ENCODE measurements at places on chromosomes 5 and 9.

GRCh38 chr9:109953813-109954497, 174.0 kb downstream of the PALM2AKAP2 start:
- DNase-seq: peak; percentile 66

- DNase-seq: peak; percentile 26
Measured at GRCh38 chr5:112372543-112372942, 46.5 kb downstream of the EPB41L4A start.

DNA sequence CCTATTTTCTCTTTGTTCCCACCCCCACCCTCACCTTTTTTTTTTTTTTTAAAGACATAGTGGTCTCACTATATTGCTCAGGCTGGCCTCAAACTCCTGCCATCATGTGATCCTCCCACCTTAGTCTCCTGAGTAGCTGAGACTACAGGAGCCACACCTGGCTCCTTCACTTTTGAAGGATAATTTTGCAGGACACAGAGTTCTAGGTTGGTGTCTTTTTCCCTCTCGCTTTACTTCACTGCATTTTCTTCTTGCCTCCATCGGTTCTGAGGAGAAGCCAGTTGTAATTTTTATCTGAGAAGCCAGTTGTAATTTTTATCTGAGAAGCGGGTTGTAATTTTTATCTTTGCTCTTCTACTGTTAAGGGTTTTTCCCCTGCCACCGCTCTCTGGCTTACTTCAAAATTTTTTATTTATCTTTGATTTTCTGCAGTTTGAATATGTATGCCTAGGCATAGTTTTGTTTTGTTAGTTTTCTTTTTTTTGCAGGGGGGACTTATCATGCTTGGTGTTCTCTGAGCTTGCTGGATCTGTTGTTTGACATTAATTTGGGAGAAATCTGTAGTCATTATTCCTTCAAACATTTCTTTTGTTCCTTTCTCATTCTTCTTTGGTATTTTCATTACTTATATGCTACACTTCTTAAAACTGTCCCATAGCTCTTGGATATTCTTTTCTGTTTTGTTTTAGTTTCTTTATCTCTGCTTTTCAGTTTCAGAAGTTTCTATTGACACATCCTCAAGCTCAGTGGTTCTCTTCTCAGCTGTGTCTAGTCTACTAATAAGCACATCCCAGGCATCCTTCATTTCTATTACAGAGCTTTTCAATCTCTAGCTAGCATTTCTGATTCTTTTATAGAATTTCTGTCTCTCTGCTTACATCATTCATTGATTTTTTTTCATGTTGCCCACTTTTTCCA, 148.2 kb upstream of the CHD1 start:
- no peak for DNase-seq

DNA sequence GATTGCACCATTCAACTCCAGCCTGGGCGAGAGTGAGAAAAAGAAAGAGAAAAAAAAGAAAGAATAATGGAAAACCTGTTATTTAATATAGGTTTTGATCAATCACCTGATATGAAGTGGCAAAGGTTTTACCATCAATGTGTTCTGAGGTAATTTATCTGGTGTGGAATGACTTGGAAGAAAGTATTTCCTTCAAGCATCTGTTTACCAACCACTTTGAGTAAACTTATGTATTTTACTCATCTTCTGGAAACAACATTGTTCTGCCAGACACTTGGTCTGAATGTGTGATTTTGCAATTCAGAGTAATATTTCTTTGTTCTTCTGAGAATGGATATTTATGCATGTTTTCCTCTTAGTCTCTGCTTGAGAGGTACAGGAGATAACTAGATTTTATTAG, 24.3 kb downstream of the KIF2A start:
- no peak for DNase-seq

- peak; percentile 40 for DNase-seq
Measured at GRCh38 chr9:120583958-120584369, 4.0 kb upstream of the CDK5RAP2 start.

GRCh38 chr9:120474591-120475243, 105.2 kb downstream of the CDK5RAP2 start:
- DNase-seq: no peak

- no peak for DNase-seq
Measured at GRCh38 chr5:154654486-154655371, 100.4 kb upstream of the LARP1 start.

DNA sequence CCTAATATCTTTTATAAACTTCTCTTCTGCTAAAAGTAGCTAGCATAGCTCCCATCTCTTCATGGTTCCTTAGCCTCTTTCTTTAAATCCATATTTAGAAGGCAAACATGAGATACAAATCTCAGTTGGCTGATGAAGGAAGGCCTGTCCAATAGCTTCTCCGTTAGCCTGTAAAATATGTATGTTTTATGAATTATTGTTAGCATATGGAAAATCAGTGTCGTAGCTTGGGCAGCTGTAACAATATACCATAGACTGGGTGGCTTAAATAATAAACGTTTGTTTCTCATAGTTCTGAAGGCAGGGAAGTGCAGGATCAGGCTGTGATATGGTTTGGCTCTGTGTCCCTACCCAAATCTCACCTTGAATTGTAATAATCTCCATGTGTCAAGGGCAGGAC, 63.8 kb downstream of the PBX3 start:
- DNase-seq: no peak

GRCh38 chr5:170642776-170643436, 139.1 kb downstream of the KCNIP1 start:
- no peak for DNase-seq

DNA sequence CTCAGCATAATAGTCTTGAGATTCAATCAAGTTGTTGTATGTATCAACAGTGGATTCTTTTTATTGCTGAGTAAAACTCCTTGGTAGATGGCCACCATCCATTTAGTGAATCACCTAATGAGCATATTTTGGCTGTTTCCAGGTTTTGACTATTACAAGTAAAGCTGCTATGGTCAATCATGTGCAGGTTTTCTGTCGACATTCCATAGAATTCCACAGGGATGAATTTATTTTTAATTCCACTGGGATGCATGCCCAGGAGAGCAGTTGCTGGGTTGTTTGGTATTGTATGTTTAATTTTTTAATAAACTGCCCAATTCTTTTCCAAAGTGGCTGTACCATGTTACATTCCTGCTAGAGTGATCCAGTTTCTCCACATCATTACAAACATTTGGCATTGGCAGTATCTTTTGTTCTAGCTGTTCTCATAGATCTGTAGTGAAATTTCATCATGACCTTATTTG, 10.5 kb upstream of the S1PR3 start:
- no peak for DNase-seq

GRCh38 chr5:14004598-14005394, 60.3 kb upstream of the DNAH5 start:
- DNase-seq: no peak

GRCh38 chr9:126614455-126615244, 922 bp downstream of the LMX1B start:
- DNase-seq: peak; percentile 52

DNA sequence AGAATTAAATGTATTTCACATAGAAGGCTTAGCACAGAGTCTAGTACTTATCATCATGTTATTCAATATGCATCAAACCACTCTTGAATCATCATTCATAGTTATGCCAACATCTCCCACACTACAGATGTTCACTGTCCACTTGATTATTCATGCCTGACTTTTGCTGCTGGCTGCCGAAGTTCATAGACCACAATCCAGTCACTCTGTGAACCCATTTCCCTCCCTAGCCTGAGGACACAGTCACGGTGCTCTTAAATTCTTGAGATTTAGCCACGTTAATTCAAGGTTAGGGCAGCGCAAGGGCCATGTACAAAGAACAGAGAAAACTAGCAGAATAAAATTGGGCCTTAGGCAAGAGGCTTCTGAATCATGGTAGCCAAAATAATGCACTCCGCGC, 32.4 kb downstream of the ABCA1 start:
- no peak for DNase-seq

DNA sequence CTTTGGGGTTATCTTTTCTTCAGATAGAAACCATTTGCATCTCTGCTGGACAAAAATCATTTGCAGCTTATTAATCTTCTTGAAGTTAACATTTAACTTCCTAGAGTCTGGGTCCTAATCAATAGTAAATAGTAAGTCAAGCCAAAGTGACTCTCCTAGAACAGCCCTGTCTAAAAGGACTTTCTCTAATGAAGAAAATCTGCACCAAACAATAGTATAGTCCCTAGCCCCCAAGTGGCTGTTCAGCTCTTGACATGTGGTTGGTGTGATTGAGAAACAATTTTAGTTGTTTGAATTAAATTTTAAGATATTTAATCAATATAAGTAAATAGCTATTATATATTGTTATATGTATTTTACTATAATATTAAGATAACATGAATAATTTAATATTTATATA, 64.6 kb upstream of the SHB start:
- no peak for DNase-seq

DNA sequence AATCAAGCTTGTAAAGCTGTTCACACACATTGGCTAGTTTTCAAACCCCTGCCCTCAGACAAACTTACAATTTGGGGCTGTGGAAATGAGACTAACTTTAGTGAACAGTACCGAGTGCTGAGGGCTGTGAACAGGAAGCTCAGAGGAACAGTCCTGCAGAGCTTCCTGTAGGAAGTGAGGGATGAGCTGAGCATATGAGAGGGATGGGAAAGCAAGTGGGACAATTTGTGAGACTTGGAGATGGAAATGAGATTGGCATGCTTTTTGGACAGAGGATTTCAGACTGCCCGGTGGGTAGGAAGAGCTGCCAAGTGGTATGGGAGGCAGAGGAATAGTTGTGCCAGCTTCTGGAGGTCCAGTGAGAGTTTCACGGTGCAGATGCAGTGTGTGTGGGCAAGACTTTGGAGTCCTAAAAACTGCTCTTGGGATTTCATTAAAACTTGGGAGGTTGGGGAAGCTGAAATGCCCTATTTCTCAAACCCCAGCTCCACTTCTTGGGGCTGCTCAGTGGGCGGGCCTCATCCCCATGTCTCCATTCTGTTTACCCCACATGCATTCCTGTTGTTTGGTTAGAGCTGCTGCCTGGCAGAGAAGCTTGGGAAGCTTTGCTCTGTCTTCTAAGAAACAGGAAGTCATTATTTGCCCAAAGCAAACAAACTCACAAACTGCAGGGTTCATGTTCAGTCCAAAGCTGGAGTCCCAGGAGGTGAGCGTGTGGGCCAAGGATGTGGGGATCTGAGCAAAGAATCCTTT, 267.5 kb downstream of the ZSWIM6 start:
- no peak for DNase-seq

- DNase-seq: no peak
Measured at GRCh38 chr5:56055859-56056258, 61.1 kb upstream of the IL6ST start.

GRCh38 chr5:151130922-151131891, 26.4 kb downstream of the ANXA6 start:
- DNase-seq: no peak

DNA sequence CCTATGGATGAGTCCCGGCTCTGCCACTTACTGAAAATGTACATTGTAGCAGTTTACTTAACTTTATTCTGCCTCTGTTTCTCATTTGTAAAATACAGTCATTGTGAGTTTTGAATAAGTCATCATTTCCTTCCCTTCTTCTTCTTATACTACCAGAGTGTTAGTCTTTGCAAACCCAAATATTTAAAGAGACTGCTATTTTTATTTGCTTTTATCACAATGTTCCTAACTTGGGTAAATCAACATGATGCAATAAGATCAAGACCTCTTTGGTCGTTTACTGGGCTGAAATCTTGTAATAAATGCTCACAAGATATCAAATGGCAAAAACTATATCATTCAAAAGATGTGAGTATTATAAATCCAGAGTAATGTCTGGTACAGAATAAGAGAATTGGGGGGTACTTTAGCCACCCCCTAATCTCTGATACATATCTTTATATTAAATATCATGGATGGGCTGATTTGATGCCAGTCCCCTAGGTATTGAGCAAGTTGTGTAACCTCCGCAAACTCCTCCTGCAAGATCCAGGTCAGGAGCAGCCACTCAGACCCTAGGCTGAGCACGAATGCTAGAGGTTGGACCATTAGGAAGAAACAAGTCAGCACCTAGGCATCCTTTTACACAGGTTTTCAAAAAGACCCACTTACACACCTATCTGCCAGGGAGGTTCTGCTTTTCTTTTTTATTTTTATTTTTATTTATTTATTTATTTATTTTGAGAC, 13.3 kb upstream of the GLDC start:
- DNase-seq: no peak

DNA sequence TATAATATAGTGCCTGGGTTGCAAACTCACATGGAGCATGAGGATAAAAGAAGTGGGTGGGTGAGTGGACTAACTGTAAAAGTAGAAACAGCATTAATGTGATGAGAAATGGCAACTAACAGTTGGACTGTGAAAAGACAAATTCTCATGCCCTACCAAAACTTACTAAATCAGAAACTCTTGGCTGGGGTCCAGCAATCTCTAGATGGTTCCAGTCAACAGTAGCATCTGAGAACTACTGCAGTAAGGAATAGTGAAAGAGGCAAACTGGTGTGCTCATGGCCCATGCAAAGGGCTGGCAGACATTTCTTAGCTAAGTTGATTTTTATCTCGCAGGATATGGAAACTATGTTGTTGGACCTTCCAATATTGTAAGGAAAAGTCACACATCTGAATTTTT, 150.3 kb downstream of the PIK3R1 start:
- no peak for DNase-seq

DNA sequence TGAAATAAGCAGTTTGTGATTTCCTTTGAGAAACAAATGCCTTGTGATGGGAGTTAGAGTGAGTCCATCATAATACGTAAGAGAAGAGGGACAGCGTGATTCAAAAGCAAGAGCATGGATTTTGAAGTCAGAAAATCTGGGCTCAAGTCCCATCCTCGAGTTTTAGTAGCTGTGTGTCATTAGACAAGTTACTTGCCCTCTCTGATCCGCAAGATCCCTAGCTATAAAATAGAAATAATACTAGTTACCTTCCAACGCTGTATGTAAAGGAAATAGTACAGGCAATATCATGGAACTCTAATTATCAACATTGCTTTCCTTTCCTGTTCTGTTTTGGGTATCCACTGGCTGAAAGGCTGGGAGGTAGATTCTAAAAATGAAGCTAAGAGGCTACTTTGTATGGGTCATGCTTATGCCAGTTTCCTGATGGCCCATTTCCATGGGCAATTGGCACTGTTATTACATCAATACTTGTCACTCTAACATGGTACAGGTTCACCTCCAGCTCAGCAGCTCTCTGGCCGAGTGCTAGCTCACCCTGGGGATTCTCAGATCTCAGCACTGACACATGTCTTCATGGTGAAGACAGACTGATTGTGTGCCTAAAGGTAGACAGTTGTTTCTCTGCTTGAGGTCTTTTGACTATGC, 241.7 kb upstream of the KLF4 start:
- DNase-seq: no peak

DNA sequence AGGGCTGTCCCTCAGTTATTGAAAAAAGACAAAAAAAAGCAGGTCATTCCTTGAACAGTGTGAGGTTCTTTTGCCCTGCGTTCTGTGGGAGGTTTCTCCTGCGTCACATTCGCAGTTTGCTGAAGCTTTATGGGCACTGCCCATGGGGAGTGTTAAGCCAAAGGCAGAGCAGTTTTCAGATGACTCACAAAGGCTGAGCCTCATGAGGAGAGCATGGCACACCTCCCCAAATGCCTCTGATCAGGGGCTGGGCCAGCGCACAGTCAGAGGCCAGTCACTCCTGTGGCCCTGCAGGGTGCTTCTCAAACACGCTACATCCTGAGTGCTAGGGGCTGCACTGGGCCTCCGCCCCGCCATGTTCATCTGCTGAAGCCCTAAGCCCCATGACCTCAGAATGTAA, 38.4 kb downstream of the IRX1 start:
- DNase-seq: no peak

Measured in GM23338 (cell line).